ENCODE measurements at places on chromosomes 16 and 17.

- DNase-seq = peak; percentile 73
Observed at GRCh38 chr17:80832888-80833583, 158.6 kb upstream of the CHMP6 start.

- DNase-seq = no peak
Observed at GRCh38 chr17:81402981-81403467, 7.8 kb downstream of the BAHCC1 start.

- DNase-seq = no peak
Observed at GRCh38 chr17:76958974-76959373, 90.8 kb downstream of the MGAT5B start.

DNA sequence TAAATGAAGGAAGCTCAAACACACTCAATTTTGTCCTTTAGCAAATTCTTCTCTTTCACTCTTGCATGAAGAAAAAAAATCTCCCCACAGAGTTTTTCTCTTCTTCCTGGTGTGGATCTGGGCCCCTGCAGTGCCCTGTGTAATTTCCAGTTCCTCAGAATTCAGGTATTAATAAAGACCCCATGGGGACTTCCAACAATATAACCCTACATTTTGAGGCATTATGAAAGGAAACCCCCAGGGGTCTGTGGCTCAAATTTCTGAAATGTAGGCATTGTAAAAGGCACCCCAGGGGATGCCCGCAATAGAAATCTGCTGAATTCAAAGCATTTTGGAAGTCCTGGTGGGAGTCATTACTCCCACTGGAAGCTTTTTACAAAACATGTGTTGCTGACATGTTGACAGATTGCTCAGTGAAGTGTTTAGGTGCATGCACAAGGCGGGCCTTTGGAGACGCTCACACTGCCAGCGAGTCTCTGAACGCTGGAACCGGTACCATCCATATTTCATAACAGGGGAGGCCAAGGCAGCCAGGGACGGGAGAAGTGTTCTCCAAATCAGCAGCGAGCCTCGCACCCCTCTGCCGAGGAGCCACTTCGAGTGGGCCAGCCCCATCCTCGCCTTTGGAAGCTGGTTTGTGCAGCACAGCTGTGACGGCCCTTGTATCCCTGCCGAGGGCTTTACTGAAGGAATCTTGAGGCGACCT, 154.0 kb downstream of the ZNF423 start:
- no peak for DNase-seq

DNA sequence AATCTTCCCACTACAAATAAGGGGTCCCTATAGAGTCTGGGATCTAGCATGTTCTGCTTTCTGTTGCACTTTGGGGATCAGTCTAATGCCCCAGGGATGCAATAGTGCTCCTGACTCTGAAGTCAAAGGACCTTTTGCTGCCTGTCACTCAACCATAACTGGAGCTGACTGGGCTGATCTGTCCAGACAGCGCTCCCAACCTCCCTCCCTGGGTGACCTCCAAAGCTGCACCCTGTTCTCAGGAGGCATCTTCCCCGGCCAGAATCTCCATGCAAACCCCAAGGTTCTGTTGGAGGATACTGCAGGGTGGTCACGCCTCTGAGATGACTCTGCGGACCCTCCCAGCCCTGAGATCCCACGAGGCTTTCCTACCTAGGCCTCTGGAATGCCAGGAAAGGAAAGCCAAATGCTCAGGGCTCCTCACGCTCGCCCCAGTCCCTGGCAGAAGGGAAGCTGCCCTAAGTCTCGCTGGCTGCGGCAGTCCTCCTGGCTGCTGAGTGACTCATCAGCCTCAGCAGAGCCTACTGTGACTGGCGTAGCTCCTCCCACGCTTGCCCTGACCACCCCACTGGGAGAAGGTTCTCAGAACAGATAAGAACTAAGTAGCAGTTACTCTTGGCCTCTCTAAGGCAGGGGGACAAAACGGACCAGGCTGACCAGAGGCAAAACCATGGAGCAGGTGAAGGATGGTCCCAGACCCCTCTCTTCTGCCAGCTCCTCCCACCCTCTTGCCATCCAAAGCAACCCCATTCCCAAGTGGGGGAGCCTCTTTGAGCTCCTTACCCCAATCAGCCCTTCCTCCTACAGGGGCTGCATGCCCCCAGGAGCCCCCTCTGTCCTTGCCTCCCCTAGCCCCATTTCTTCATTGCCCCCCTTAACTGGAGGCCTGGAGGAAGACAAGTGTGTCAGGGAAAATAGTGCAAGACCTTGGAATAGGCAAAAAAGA, 124.1 kb upstream of the TNRC6C start:
- DNase-seq = peak; percentile 56

All from CD4-positive, alpha-beta T cell treated with Interleukin-12 subunit alpha and Interleukin-12 subunit beta, for 1 hour (primary cell).